Caki2 (cell line): ENCODE measurements at places on chromosomes 1 and 21. TPM values are rescaled to one million over a fixed set of nuclear protein-coding genes. Genes with fewer than 3 reads are reported as not detected.

DNA sequence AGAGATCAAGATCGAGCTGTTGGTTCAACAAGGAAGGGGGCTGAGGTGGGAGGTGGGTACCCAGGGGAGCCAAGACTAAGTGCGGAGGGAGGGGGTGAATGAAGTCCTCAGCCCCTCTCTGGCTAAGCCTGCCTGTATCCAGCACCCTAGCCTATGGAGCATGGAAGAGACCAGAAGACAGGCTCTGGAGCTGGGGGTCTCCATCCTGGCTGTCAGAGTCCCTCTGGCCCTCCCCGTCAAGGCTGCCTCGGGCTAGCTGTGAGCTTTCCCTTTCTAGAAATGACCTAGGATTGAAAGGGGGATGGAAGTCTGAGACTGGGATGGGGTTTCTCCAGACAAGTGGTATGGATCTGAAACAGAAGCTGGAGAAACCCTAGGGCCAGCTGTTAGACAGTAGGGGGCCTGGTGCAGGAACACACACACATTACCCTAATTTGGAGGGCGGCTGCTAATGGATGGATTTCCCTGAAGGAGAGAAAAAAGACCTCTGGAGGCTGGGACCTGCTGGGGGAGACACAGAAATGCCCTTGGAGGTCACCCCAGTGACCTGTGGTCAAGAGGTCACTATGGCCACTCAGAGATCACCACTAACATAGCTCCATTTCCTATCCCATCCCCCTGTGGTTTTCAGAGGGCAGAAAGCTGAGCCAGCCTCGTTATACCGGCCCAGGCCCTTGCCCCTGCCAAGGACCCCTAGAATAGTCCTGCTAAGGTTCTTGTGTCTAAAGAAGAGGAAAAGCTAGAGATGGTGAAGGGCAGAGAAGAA is 107.8 kb downstream of the TMEM53 start:
- no peak for DNase-seq

- no peak for DNase-seq
Measured at GRCh38 chr1:208161656-208162375, 82.4 kb downstream of the PLXNA2 start.

GRCh38 chr1:58883888-58884482 is 100.1 kb upstream of the JUN start:
- no peak for DNase-seq

DNA sequence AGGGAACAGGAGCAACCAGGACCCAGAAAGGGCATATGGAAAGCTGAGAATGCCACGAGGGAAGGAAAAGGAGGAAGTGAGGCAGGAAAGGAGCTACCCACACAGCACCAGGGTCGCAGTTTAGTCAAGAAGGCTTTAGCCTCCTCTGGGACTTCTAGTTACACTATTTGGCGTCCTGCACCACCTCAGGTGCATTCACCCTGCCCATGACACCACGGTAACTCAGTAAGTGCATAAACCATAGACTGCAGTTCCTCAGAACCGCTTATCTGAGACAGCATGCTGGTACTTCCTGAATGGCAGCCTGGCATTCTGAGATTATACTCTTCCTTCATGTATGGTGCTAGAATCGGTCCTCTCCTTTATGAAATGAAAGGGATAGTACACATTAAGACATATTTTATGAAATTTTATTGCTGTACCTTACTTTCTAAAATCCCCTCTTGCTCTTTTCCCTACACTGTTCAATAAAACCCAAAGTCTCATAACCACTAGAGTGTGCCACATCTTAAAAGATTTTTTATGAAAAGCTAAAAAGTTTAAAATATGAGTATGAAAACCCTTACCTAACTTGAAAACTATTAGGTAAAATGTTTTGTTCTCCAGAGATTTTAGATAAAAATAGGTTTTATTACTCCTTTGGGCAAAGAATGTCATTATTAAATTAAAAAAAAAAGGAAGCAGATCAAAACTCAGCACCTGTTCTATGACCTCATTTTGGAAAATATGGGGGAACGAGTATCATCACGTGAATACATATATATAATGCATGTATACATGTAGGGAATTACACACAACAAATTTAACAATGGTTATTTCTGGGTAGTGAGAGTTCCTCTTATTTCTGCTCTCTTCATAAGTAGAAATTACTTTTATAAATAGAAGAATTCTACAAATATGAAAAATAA is 67.3 kb downstream of the VAV3 start:
- DNase-seq: no peak

DNA sequence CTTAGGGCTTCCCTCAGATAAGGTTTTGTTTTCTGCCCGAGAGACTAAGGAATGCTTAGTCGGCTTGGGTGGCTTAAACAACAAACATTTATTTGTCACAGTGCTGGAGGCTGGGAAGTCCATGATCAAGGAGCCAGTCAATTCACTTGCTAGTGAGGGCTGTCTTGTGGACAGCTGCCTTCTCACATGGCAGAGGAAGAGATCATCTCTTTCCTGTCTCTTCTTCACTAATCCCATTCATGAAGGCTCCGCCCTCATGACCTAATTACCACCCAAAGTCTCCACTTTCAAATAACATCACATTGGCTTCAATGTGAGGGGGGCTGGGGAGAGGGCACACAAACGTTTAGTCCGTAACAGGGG is 50.5 kb upstream of the IL12RB2 start:
- no peak for DNase-seq

DNA sequence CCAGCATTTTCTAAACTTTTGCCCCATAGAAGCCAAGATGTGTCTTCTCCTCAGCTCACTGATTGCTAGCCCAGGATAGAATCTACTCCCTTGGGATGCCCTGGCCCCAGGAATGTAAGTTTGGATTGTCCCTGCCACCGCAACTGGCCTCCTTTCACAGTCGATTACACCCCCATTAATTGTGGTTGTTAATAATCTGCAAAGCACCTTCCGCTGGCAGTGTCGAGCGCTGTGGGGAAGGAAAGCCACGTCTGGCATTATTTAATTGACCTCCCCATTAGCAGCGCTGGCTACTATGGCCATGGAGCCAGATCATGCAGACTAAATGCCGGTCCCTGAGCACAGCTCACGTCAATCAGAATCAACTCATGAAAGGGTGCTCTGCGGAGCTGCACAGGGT is 597.3 kb upstream of the PLXNA2 start:
- DNase-seq: no peak

- DNase-seq: no peak
Measured at GRCh38 chr1:27773826-27774445, 917 bp downstream of the STX12 start.

DNA sequence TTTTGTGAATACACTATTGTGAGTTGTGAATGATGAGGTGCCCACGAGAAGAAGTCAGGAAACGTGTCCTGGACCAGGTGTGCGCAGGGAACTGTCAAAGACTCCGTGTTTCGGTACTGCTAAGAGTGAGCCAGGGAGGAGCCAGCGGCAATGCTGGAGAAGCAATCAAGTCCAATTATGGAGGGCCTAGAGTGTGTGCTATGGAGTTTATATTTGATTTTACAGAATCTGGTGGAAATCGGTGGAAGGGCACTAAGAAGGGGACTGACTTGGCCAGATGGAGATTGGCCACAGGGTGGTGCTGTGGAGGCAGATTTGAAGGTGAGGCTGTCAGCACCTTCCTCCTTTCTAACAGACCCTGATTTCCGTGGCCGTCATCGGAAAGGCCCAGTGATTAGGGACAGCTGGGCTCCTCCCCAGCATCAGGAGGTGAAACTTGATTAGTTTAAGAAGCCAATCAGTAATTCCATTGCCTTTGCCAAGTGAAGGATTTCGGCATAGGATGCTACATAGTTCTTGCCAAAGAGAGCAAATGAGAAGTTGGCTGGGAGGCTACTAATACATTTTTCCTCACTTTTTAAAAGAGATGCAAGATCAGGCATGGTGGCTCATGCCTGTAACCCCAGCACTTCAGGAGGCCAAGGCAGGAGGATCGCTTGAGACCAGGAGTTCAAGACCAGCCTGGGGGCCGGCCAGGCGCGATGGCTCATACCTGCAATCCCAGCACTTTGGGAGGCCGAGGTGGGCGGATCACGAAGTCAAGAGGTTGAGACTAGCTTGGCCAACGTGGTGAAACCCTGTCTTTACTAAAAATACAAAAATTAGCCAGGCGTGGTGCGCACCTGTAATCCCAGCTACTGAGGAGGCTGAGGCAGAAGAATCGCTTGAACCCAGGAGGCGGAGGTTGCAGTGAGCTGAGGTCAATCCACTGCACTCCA is 7.0 kb downstream of the PTCH2 start:
- peak; percentile 53 for DNase-seq

- DNase-seq: no peak
Measured at GRCh38 chr1:198397208-198397808, 143.2 kb downstream of the ATP6V1G3 start.

DNA sequence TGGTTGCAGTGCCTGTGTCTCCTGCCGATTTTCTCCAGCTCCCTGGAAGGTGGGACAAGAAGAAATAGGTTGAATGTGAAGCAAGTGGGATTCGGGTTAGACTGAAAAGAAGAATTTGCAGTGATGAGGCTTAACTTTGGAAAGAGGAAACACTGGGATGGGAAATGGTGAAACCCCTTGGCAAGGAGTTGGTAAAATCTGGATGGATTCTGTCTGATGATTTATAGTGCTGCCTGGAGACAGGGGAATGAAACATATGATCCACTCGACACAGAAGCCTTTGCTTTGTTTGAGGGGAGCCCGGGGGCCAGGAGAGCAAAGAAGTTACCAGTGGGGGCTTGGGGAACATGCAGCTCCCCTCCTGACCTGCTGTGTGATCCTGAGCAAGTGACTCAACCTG is 67.2 kb downstream of the UBIAD1 start:
- no peak for DNase-seq

GRCh38 chr1:230272557-230272956 is 153.6 kb downstream of the PGBD5 start:
- DNase-seq: no peak

GRCh38 chr1:150976401-150976821 is 1.8 kb upstream of the CERS2 start:
- DNase-seq: no peak

DNA sequence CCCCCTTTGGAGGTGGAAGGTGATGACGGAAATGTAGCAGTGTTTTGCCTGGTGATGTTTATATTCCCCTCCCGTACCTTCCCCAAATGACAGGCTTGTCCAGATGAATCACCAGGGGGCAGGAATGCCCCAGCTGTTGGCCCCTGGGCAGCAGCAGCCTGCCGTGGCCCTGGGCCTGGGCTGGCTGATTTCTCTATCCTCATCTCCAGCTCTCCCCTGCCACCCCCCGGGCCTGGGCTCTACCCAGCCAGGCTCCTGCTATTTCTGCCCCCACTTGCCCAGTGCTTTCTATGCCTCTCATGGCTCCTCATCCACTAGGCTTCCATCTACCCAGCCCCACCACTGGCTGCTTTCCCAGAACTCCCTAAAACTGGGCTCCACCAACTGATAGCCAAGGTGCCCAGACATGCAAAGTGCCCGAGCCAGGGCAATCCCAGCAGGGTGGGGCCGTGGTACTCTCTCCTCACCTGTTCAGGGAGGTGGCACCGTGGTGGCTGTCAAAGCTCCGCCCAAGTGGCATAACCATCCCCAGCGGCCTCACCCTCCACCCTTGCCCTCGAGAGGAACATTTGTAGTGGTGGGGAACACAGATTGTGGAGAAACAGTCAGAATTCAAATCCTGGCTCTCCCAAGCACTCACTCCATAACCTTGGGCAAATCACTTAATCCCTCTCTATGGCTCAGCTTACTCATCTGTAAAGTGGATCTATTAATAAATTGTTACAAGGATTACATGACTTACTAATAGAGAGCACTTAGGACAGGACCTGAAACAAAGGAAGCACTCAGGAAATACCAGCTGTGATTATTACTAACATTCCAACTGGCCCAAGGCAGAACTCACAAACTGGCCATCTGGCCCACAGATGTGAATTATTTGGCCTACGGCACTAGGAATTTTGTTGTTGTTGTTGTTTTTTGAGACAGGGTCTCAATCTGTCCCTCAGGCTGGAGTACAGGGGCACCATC is 12.8 kb upstream of the ECE1 start:
- DNase-seq: peak; percentile 29

HJV gene
- not detected in 2 replicates for total RNA-seq

PPIE gene
- 50.3 and 55.9 TPM in 2 replicates for total RNA-seq

KRTAP10-5 gene
- total RNA-seq: not detected in 2 replicates

GREM2 gene
- 0.34 TPM in 1 of 2 replicates, not detected in the other for total RNA-seq

EDN2 gene
- total RNA-seq: 6.1 and 8.9 TPM in 2 replicates

CCDC181 gene
- not detected in 2 replicates for total RNA-seq
